Stimulated activated memory B cell treated with anti-CD40 and anti-IgM and Interleukin-4, amounts not matched to agents 10 μg/mL and 1 μg/mL and 100 μg/mL, for 72 hours (primary cell): ENCODE measurements at places on chromosomes 3 and 15.

DNA sequence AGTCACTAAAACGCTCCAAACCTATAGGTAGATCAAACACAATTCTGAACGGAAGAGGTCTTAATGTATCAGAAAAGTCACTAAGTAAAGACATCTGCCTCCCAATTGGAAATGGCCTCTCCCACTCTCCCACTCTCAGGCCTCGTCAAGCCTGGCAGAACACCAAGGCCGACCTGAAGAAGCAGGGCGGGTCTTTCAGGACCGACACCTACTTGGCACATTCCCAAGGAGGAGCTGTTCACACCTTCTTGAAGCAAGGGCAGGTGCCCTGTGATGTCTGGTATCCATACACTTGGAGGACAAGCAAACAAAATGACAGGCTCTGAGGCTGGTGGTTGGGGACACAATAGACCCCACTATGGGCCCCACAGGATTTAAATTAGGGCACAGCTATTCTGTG, 30.0 kb downstream of the XXYLT1 start:
- H3K27me3 ChIP-seq, result no peaks in the 10 kb centered on the region
- peaks cover 41% of the 10 kb centered on the region for H3K36me3 ChIP-seq
- no peak overlapping the region for H3K4me3 ChIP-seq
- no peak for ATAC-seq
- H3K27ac ChIP-seq, result no peak overlapping the region

DNA sequence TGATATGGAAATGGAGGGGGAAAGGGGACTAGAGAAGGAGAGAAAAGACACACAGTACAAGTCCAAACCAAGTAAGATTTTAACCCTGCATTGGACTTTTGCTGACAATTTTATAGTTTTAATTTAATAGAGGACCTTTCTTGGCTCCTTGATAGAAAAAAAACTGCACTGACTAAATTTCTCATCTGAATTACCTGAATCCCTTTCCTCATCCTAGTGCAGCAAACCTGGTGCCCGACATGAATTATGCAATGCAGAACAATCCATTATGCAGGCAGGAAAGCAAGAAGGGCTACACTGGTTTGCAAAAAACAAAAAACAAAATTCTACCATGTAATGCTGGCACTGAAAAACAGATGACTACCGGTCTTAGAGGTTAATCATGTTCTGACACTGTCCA, 15.5 kb downstream of the MAGI1 start:
- no peaks in the 10 kb centered on the region for H3K36me3 ChIP-seq
- ATAC-seq, result no peak
- H3K27me3 ChIP-seq, result no peaks in the 10 kb centered on the region
- no peak overlapping the region for H3K27ac ChIP-seq

DNA sequence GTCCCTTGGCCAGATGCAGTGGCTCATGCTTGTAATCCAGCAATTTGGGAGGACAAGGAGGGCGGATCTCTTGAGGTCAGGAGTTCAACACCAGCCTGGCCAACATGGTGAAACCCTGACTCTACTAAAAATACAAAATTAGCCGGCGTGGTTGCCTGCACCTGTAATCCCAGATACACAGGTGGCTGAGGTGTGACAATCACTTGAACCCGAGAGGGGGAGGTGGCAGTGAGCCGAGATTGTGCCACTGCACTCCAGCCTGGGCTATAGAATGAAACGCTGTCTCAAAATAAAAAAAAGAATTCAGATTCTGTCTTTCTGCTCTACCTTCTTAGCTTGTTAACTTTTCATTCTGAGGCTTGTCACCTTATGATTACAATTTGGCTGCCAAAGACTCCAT, 22.1 kb downstream of the MYO5A start:
- H3K27ac ChIP-seq, result no peak overlapping the region
- H3K4me3 ChIP-seq, result no peak overlapping the region
- no peaks in the 10 kb centered on the region for H3K27me3 ChIP-seq
- H3K36me3 ChIP-seq, result peaks cover 6% of the 10 kb centered on the region
- no peak for ATAC-seq

DNA sequence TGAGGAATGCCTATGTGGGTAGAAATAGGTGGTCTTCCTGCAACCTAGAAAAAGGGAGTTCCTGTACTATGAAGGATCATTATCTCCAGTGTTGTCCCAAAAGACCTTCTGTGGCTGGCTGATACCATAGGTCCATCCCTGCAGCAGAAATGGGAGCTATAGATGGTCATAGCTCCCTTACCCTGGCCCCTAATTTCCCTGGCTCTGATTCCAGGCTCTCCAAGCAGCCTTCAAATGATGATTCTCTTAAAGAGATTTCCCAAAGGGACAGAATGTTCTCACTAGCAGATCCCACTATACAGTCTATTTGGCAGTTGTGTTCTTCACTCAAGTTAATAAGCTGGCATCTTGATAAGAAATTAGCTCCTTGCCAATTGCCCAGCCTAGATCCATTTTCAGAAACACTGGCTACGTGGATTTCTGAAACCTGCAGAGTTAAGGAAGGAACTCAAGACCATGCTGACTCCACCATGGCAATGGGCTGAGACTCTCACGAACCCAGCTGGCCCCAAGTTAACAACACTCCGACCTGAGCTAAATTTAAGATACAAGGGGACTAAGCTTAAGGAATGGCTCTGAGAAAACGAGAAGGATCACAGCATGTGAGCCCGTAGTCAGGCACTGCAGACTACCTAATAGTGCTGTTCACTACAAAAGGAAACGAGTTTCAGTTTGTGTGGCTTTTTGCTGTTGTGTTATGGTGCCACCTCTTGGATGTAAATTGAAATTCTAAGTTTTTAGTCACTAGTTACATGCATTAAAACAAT, 11.4 kb downstream of the C15orf40 start:
- H3K27ac ChIP-seq, result peak overlapping the region; percentile 50
- H3K36me3 ChIP-seq, result no peaks in the 10 kb centered on the region
- H3K27me3 ChIP-seq, result no peaks in the 10 kb centered on the region
- peak overlapping the region; percentile 36 for H3K4me3 ChIP-seq
- H3K4me1 ChIP-seq, result no peaks in the 10 kb centered on the region
- ATAC-seq, result peak; percentile 78

DNA sequence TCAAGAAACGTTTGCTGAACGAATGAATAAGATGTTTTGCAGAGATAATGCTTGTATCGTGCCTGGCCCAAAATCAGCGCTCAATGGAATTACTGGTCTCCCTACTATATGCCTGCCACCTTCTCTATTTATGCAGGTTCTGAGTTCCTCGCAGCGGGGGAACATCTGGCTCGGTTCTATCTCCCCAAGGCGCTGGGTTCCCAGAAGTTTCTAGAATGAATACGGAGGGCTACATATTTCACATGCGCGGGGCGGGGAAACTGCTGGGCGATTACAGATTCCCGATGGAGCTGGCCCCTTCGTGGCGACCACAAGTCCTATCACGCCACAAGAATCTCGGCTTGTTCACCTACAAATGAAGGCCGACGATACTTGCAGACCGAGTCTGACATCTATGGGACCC, 411 bp upstream of the EIF2B5 start:
- H3K4me1 ChIP-seq, result peaks cover 36% of the 10 kb centered on the region
- peak overlapping the region; percentile 89 for H3K27ac ChIP-seq
- H3K36me3 ChIP-seq, result peaks cover under 1% of the 10 kb centered on the region
- H3K4me3 ChIP-seq, result peak overlapping the region; percentile 86
- peak; percentile 62 for ATAC-seq

DNA sequence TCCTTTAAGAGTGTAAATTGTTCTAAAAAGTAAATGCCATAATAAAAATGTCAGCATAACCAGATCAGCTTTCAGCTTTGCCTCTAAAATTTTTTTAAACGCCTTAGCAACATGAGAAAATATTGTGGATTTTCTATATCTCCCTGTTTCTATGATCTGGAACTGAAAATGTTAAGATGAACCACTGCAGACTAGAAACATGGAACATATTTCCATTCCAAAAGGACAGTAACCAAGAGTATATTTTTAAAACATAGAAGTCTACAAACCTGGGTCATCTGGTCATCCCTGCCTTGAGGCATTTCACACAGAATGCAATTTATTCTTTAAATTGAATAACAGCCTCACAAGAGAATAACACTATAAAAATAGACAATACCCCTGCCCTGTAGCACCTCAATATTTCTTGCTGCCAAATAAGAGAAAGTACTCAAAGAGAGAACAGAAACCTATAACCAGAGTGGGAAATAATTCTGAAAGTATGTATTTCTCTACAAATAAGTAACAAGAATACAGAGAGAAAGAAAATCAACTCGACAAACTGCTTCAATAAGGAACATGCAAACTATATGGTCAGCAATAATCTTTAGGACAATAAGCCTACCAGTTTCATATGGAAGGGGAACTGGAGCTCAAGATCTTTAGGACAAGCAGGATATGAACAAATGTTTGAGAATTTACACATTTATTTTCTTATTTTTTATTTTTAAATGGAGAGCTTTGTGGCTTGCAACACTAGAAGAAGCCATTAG, 949.0 kb downstream of the EPHA3 start:
- no peak for ATAC-seq
- H3K4me1 ChIP-seq, result no peaks in the 10 kb centered on the region
- H3K27ac ChIP-seq, result no peak overlapping the region
- no peak overlapping the region for H3K4me3 ChIP-seq
- H3K36me3 ChIP-seq, result no peaks in the 10 kb centered on the region
- H3K27me3 ChIP-seq, result no peaks in the 10 kb centered on the region

DNA sequence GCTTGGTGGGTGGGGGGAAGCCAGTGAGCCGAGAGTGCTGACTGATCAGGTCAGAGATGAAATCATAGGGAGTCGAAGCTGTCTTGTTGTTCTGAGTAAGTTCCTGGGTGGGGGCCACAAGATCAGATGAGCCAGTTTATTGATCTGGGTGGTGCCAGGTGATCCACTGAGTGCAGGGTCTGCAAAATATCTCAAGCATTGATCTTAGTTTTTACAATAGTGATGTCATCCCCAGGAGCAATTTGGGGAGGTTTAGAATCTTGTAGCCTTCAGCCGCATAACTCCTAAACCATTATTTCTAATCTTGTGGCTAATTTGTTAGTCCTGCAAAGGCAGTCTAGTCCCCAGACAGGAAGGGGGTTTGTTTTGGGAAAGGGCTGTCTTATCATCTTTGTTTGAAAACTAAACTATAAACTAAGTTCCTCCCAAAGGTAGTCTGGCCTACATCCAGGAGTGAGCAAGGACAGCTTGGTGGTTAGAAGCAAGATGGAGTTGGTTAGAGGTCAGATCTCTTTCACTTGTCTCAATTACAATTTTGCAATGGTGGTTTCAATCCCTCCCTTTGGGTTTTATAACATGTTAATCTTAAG, 18.7 kb upstream of the MTMR14 start:
- H3K4me1 ChIP-seq, result no peaks in the 10 kb centered on the region
- no peak for ATAC-seq
